Suppressor macrophage (primary cell): ENCODE measurements at places on chromosomes 11 and 22.

GRCh38 chr22:49269928-49270327 is 557.7 kb downstream of the BRD1 start:
- no peak for DNase-seq

DNA sequence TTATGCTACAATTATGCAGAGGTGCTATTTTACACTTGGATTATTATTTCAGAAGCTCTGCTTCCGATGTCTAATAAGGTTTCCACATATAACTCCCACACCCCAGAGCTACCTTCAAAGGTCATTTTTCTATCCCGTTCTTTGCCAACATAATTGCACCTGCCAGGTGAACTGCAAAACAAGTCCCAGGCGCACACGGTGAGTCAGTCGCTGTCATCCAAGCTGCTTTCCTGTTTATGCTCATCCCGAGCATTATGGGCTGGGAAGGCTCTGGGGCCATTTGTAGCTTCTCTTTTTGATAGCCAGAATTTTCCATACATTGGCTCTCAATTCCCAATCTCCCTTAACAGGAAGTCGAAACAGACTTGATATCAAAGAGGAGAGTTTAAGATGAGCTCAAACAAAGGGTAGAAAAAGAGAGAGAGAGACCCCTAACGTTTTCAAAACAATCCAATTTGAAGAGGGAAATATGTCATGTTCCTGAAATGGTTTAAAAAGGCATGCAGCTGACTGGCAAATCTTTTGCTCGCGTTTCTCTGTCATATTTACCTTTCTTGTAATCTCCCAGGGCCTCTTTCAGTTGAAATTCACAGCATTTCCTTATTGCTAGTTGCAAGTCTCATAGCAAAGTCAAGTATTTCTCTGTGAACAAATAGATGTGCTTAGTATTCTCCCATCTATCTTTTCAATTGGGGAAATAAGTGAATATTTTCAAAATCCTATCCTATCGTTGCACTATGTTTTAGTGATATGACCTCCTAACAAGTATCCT is 815.9 kb downstream of the KCNA4 start:
- DNase-seq: no peak

DNA sequence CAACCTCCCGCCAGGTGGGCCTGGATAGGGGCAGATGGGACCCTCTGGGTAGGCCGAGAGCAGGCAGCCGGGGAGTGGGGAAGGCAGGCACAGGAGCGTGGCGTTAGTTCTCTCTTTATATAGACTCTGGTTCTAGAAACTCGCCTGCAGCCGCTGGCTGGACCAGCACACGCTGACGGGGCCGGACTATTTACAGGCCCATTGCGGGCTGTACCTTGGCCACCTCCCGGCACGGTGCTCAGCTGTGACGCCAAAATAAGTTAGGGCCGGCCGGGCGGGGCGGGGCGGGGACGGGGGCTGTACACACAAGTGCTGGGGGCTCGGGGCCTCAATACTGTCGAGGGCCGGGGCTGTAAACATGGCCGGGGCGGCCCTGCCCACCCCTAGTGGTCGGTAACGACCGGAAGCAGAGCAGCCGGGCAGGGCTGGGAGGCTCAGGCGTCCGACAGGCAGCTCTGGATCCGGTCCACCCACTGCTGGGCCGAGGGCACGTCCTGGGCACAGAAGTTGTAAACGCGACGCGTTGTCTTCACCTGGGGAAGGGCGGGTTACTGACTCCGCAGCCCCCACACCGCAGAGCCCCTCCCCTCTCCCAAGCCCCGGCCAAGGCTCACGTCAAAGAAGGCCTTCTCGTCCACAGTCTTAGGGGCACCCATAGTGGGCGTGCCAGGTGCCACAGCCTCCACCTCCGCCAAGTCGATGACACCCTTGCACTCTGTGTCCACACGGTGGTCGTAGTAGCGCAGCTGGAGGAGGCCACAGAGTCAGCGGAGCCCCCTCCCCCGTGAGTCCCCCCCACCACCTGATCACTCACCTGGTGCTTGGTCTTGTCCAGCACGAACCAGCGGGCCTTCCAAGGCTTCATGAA is 27.9 kb downstream of the SBF1 start:
- DNase-seq: no peak

GRCh38 chr11:75355051-75355450 is 3.6 kb upstream of the ARRB1 start:
- no peak for DNase-seq

GRCh38 chr11:45670386-45671135 is 5.1 kb upstream of the CHST1 start:
- DNase-seq: no peak

DNA sequence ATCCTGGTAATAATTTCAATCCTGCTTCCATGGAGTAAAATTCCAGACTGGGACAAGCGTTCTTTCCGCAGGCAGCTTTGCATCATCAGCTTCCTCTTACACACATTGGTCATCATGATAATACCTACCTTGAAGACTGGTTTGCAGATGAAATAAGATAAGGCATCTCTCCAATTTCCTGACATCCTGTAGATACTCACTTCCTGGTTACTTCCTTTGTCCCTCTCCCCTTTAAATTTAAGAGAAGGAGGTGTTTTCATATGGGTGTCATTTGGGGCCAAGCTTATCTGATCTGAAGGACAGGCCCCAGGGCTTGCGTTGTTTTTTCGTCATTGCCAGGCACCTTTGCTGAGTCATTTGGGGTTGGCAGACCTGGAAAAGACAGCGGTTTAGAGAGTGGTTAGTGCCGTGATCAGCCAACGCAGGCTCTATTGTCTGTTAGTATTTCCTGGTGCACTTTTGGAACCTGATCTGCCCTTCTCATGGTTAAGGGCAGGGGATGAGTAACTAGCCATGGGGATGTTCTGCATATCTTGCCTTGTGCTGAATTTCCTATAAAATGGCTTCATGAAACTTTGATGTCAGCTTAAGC is 24.1 kb downstream of the GRAMD1B start:
- peak; percentile 52 for DNase-seq

- no peak for DNase-seq
Measured at GRCh38 chr11:2827256-2827655, 58.3 kb downstream of the CDKN1C start.

DNA sequence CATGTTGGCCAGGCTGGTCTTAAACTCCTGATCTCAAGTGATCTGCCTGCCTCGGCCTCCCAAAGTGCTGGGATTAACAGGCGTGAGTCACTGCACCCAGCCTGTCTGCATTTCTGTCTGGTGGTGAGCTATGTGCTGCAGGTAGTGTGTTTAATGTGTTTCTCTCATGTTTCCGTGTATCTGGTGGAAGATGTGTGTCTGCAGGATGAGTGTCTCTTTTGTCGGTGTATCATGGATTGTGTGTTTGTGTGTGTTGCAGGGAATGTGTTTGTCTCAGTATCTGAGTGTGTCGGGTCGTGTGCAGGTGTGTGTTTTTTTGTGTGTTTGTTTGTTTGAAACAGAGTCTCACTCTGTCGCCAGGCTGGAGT is 16.1 kb downstream of the SCARF2 start:
- no peak for DNase-seq

DNA sequence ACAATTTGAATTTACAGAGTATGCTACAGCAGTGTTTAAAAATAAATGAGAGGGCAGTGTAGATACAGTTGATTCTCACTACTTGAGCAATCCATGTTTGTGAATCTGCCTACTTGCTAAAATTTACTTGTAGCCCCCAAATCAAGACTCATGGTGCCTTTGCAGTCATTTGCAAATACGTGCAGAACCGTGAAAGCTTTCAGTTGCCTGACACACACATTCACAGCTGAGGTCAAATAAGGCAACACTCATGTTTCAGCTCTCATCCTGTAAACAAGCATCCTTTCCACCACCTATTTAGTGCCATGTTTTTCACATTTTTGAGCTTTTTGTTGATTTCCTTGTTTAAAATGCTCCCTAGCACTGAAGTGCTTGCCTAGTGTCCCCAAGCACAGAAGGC is 32.5 kb upstream of the RASL10A start:
- no peak for DNase-seq

DNA sequence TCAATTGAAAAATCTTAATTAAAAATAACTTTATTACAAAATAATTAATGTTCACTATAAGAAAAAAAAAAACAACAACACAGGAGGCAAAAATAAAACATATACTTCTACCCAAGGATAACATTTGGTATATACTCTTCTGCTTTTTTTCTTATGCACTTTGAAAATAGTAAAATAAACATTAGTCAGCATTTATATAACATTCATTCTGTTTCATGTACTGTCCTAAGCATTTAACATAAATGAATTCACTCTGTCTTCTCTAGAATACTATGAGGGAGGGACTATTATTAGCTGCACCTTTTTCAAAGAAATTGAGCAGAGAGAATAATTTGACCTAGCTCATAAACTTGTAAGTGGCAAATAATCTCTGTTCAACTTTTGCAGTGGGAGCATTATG is 48.3 kb upstream of the CCDC34 start:
- DNase-seq: no peak

DNA sequence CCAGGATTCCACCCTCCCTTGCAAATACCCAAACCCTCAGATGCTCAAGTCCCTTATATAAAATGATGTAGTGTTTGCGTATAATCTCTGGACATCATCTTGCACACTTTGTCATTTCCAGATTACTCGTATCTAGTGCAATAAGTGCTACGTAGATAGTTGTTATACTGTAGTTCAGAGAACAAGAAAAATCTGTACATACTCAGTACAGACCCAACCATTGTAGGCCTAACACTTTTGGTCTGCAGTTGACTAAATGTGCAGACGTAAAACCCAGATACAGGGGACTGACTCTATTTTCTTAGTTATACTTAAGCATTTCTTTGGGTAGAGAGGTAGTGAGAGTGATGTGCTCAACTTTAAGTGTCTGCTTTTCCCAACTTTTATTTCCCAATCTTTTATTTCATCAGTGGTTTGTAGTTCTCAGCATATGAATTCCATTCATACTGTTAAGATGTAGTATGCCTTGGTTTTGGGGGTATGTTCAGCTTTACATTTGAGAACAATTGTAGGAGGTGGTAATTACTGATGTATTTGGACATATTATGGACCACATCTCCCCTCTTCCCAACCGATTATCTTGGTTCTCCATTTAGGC is 43.9 kb downstream of the DDX6 start:
- DNase-seq: no peak

DNA sequence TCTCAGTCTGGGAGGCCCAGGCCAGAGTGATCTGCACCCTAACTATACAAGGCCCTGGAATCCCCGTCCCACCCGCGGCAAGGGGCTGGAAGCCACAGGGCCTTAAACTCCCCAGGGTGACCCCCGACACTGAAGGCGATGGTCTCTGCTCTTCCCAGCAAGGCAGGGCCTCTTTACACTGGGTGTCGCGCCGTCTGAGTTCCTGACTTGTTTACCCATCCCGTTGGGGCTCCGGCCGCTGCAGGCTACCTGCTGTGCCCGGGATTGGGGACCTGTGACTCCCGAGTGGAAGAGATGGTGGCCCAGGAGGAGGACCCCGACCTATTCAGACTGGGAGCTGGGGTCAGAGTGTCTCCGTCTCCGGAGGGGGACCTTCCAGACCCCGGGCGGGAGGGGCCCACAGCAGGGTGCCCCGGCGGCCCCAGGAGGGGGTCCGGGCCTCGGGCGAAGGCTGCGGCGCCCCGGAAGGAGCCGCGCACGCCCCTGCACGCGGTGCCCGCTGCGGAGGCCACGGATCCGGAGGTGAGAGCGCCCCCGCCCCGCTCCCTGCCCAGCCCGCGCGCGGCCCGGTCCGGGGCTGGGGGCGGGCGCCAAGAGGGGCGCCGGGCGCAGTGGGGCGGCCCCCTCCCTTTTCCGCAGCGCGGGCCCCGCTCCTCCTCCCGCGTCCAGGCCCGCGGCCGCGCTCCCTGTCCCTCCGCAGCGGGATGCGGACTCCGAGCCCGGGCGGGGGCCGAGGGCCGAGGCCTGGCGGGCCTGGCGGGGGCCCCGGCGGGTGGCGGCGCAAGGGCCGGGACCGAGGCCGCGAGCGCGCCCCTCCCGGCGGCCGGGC is 560 bp upstream of the MPPED1 start:
- DNase-seq: no peak

GRCh38 chr11:129295746-129296145 is 79.9 kb upstream of the BARX2 start:
- no peak for DNase-seq

- DNase-seq: peak; percentile 74
Measured at GRCh38 chr11:12043959-12044791, 35.7 kb upstream of the DKK3 start.

GRCh38 chr11:10622957-10623791 is 54.7 kb upstream of the LYVE1 start:
- peak; percentile 94 for DNase-seq

GRCh38 chr22:36510966-36511881 is 4.4 kb upstream of the FOXRED2 start:
- peak; percentile 64 for DNase-seq
